ENCODE measurements at places on chromosomes 1 and 21.

- peak; percentile 73 for DNase-seq
These were observed 2.0 kb downstream of the COL24A1 start for GRCh38 chr1:86154571-86155050.

DNA sequence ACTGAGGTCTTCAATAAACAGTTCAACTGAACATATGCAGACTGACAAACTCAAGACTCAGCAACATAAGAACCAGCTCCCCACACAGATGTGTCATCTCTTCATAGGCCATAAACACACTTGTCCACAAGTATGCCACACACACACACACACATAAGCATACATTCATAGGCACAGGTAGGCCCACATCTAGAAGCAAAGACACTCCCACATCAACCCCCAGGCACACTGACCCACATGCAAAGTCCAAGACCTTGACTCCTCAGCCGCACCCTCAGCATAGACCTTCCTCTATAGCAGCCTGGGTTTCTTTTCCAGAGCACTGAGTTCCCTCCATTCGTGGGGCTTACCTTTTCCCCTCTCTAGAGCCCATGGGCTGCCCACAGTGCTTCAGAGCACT is 1.4 kb downstream of the LAD1 start:
- no peak for DNase-seq

DNA sequence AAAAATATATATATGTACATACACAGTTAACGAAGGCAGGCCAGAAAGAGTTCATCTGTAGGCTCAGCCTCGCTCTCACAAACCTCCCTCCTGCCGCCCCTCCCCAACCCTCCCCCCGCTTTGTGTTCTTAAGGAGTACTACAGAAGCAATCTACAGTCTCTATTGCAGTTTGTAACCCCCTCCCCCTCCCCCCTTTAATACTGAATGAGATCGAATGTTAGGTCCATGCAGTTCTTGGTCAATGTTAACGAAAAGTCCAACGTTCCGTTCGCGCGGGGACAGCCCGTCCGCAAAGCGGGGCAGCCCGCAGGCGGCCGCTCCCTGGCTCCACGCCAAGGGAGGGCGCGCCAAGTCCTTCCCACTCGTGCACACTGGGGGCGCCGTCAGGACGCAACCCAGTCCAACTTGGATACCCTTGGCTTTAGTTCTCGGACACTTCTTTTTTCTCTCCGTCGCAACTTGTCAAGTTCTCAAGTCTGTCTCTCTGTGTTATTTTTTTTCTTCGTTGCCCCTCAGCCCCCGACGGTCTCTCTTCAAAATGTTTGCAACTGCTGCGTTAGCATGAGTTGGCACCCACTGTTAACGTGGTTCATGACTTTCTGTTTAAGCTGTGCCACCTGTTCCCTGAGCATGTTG is 2.2 kb downstream of the JUN start:
- DNase-seq = no peak

- no peak for DNase-seq
These were observed 49.0 kb downstream of the UBE2T start for GRCh38 chr1:202292773-202293172.

DNA sequence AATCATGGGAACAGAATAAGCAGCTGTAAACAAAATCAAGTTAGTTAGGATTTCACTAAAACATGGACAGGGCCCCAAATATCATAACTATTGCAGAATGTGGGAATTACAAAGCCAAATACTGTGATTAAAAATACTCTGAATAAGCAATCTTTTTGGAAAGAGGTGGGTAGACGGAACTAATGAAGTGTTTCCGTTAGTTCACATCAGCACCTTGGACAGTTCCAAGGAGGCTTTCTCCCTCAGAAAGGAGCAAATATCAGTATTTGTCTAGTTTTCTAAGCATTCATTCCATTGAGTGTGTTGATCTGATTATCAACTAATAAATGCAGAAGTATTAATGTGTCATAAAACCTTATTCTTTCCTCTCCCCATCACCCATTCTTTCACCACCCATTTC is 97.4 kb downstream of the FAM78B start:
- DNase-seq = no peak

GRCh38 chr1:171788696-171789095 is 7.2 kb downstream of the METTL13 start:
- peak; percentile 51 for DNase-seq

DNA sequence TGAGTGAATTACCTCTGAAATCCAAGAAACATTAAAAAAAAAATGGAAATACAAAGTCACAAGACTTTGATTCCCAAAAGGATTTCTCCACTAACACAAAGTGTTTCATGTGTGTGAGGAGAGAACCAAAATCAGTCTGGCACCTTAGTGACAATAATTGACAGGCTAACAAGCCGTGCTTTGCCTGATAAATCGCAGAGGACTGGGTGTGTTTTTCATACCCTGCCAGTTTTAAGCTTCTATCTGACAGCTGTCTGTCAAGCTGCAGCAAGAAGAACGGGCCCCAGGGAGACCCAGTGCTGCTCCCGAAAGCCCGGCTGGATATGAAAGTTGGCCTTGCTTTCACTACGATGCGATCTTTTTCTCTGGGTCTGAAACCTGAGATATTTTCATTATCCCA is 101.6 kb upstream of the KCNK2 start:
- no peak for DNase-seq

DNA sequence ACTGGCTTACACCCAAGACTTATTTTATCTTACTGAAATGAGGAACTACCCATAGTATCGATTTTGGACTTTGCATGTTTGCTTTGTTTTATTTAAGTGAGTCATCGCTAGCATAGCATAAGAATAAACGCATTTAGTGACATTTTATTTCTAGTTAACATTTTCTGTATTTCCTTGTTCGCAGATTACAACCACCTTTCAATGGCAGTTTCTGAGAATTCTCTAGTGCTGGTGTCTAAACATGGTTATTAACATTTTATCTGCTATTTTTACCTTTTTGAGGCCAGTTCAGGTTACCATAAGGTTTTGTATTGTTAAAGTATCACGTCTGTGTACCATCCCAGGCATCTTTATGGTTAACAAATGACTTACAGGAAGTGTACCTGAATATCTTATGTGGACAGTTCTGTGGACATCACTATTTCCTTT is 24.5 kb downstream of the EEIG2 start:
- DNase-seq = no peak

- DNase-seq = no peak
These were observed 428.0 kb upstream of the CAMK1G start for GRCh38 chr1:209155546-209155945.

GRCh38 chr21:38965241-38965640 is 159.5 kb downstream of the ETS2 start:
- DNase-seq = no peak

DNA sequence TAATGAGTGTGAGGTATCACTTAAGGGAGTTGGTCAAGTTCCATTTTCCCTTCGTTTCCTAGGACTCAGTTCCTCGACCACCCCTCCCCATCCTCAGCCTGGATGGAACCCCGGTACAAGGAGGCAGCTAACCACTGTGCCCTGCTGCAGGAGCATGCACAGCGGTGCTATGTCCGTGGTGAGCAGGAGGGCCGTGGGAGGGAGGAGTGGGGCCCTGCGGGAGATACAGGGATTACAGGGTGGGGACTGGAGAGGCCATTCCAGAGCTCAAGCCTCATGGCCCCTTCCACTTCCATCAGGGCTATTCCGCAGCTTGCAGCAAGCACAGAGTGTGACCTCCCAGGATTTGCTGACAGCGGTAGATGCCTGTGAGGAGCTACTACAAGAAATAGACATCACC is 25.8 kb downstream of the HYI start:
- DNase-seq = no peak

DNA sequence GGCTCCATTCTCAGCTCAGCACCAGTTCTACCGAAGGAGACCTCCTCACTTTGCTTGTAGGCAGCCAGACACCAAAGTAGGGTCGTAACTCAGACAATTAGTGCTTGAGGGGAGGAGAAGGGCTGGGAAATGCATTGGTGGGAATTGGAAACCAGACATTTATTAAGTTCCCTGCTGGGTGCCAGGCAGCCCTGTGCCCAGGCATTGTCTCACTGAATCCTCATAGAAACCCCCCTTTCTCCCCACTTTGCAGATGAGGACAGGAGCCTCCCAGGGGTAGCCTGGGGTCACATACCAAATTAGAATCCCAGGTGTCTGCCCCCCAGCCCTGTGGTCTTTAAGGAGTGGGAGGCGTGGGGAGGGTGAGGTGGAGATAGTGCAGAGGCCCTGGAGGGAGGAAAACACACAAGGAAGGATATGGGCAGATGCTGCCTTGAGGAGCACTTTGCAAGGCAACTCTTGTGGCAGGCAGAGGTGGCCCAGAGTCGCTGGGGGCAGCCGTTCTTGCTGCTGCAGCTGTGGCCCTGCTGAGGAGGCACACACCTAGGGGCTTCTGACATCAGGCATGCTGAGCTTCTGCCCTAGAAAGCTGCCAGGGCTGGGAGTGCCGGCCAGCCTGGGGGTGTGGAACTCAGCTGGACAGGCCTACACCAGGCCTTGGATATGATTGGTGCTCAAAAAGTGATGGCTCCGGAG is 29.4 kb downstream of the CDK18 start:
- no peak for DNase-seq

DNA sequence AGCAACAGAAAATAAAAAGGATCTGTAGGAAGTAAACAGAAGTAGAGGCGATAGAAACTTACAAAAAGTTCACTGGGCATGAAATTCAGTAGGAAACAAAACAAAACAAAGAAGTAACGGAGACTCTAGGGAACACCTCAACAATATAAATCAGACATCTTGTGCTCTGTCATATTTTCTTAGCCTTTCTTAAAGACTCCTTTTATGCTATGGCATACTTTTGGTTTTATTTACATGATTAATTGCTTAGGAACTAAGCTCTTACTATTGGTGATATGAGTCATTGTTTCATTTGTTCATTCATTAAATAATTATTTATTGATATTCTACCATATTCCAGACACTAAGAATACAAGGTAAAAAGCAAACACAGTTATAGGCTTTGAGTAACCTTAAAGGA is 126.6 kb downstream of the KCNT2 start:
- DNase-seq = no peak

GRCh38 chr21:26797878-26798456 is 47.2 kb downstream of the ADAMTS1 start:
- no peak for DNase-seq

- DNase-seq = no peak
These were observed 11.9 kb downstream of the ATP13A2 start for GRCh38 chr1:16999863-17000262.

Measured in AG09309 (cell line).